ENCODE measurements at places on chromosomes 7 and 10.
A peak's percentile ranks its signal among the peaks of the same experiment; 100 is the strongest.

DNA sequence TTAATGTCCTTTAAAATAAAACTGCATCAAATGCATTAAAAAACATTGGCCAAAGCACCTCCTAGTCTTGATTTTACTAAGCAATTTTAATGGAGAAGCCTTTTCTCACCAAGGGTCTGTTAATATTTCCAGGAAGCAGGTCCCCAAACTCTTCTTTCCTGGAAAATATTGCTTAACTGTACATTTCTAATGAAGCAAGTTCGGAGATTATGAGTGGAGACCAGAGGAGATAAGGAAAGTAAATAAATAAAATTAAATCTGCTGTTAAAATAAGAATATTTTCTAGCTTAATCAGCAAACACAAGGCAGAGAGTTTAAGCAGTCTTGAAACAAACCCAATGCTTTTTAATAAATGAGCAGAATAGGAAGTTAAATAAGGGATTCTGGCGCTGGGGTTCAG lies 322.4 kb downstream of the PTEN start:
- DNase-seq = no peak

DNA sequence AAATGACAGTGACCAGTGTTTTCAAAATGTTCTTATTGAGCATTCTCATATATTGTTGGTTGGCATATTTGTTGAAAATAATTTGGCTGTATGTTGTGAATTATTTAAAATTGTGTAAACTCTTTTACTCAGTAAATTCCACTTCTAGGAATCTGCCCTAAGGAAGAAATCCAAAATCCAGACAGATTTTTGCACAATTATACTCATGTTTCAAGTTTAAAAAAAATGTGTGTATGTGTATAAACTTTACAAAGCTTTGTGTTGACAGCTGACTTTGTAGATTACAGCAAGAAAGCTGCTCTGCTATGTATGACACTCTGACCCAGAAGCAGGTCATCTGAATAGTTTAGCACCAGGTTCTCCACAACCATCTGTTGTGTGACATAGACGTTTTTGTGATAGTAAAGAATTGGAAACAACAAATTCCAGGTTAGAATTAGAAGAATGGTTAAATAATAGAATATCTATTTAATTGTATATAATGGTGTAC lies 21.6 kb downstream of the KIFBP start:
- DNase-seq = no peak

- DNase-seq = no peak
These were observed 212.6 kb downstream of the PTPRN2 start for GRCh38 chr7:158375034-158375433.

- no peak for DNase-seq
These were observed 100.6 kb downstream of the DYNC2I1 start for GRCh38 chr7:158956805-158957509.

DNA sequence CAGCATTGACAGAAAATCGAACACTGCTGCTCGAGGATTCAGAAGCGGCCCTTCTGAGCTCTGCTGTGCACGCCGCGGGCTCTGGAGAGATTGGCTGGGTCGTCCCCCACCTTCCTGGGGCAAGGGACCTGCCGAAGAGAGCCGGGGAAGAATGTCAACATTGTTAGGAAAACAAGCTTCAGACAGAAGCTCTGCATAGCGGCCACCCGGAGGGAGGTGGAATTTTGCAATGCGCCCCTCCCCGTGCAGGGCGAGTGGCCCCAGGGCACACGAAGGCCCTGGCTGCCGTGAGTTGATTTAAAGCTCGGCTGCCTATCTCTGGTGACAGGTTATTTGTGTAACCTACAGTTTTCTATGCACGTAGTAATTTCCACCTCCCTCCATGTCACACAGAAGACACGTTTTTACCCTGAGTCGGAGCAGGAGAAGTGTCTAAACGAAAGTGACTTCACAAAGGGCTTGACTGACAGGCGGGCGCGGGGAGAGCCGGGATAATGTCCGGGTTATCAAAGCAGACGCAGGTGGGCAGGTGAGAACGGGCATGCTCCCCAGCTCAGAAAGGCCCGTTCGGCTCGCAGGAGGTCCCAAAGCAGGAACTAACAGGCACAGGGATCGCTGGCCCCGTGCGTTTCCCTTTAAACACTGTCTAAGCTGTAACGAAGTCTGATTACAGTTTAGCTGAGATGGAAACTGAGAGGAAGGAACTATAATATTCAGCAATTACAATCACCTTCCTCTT lies 84.6 kb downstream of the PDGFA start:
- no peak for DNase-seq

DNA sequence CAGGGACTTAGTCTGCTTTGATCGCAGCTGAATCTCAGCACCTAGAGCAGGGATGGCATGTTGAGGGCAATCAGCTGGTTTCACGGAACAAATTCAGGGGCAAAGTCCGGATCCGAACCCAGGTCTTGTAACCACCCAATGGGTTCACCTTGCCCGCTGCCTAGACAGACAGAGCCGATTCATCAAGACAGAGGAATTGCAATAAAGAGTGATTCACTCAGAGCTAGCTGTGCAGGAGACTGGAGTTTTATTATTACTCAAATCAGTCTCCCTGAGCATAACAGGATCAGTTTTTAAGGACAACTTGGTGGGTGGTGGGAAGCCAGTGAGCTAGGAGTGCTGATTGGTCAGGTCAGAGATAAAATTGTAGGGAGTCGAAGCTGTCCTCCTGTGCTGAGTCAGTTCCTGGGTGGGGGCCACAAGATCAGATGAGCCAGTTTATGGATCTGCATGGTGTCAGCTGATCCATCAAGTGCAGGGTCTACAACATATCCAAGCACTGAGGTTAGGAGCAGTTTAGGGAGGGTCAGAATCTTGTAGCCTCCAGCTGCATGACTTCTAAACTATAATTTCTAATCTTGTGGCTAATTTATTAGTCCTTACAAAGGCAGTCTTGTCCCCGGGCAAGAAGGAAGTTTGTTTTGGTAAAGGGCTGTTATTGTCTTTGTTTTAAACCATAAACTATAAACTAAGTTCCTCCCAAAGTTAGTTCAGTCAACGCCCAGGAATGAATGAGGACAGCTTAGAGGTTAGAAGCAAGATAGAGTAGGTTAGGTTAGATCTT lies 43.5 kb upstream of the CHST3 start:
- DNase-seq = no peak

DNA sequence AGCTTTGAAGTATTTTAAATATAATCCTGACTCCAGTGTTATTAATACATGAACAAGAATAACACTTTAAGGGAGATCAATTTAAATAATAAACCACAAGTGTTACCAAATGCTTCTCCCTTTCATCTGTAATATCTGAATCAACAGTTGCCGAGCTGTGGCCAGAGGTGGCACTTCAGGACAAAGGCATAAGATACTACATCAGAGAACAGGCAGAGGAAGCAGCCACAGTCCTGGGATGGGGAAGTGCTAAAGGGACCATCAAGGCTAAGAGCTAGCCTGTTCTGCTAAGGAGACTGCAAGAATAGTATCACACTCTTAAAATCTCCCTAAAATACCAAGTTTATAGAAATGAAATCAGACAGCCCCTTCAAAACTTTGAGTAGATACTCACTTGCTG lies 378.2 kb upstream of the PRKCQ start:
- no peak for DNase-seq

DNA sequence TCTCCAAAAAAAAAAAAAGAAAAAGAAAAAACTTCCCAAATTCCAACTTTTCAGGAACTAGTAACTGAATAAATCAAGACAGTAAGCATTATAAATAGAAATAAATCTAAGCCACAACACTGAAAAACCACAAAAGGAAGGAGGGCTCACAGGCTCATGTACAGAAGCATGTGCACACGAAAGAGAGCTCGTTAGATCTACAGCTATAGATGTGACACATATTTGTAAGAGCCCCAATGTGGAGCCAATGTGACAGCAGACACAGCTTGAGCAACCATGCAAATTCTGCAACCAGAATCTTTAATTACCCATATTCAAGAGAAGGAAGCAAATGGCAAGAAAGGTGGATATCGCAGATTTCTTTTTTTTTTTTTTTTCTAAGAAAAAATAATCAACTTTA lies 94.7 kb downstream of the SORBS1 start:
- DNase-seq = no peak

DNA sequence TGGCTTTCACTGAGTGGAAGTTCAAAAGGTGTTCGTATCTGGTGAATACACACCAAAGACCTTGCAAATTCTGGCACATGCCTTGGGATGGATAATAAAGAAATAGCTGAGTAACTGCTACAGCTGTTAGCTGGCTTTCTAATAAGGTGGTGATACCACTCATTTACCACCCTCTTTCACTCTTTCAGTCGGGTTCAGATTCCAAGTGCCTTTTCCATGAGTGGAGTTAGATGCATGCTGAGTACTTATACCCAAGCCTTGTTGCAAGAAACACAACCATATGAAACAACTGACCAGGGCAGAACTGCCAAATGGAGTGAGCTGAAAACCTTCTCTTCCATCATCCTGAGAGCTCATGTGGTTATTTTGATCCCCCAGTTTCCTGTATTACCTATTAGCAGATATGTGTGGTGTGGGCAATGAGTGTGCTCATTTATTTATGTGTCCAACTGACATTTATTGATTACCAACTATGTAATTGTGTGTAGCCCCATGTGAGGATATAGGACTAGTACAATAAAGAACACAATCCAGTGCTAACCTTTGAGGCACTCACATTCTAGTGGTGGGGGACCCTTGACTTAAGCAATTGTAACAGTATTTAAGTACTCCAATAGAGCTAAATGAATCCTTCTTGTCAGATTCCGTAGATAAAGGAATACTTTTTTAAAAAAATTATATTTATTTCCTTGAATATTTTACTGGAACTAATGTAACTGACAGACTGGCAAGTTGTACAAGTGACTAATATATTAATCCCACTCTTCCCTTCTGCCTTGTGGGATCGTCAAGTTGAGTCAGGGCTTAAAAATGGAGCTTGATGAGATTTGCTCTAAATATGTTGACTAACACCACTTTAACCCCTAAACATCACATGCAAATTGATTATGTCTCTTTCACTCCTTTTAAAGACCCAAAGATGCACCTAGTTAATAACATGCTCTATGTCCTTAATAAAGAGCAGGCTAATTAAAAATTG lies 124.7 kb downstream of the ARID5B start:
- DNase-seq = no peak

DNA sequence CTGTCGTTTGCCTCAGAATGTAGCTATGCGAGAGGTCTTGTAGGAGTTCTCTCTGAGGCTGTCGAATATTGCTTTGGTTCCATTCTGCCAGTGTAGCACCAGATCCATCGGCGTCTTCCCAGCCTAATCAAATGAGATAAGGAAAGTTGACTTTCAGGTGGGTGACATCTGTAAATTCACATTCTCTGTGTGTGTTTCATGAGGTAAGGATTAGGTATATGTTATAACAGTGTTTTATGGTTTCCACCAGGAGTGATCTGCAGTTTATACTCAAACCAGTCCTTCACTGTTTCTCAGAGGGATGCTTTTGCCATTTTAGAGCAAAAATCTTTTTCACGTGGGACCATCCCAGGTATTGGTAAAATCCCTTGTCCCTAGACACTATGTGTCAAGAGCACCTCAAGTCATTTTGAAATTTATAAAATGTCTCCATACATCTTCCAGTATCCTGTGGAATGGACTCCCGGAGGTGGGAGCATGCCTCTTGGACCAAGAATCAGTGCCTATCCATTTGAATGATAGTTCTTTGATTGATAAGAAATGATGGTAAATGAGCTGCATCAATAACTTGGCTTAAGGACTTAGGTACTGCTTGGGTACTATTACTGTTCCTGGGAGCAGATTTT lies 7.9 kb downstream of the ANKRD1 start:
- DNase-seq = no peak

DNA sequence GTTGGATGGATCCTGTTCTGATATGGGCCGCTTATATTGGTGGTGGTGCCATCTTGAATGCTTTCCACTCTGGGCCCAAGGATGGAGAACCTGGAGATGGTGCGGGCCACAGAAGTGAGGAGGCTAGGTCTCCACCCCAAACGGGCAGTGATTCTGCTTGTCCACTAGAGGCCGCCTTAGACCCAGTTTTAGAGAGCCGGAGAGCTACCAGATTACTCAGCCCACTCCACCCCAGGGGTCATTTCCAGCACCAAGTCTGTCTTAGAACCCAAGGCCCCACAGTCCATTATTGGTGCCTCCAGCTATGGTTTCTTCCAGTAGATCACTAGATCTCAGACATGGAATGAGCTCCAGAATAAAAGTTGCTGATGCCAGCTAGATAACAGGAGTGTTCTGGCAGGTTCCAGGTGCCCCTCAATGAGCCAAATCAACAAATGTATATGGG lies 11.8 kb upstream of the CAMK2G start:
- DNase-seq = peak; percentile 78

DNA sequence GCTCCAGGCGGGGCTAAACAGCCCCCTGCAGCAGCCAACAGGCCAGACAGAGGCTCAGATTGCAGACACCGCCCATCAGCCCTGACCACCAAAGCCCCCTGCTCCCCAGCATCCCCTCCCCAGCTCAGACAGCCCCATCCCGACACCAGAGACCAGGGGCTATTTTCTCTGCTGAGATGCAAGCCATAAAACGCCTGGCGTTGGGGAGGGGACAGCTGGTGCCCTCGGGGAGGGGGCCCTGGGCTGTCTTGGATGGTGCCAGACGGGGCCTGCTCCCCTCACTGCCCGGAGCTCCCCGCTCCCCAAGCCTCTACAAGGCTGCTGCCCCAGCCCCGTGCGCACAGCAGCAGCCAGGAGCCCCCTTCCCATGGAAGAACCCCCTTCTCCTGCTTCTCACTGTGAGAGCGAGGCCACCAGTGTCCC lies 31.8 kb downstream of the GET4 start:
- no peak for DNase-seq

DNA sequence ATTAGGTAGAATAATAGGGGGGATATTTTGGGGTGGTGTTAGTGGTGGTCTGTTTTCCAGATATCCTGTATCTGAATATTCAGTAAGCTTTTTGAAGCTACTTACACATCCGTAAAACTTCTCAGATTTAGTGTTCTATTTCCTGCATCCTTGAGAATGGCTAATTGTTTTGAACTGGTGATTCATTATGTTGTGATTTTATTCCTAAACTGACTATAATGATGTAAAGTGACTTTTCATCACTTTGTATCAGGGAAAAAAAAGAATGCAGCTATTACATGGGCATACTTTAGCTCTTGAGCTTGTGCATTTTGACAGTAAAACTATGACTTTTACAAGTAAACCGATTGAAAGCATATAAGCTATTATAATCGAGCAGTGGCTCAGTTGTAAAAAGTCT lies 18.2 kb downstream of the WAC start:
- DNase-seq = no peak

DNA sequence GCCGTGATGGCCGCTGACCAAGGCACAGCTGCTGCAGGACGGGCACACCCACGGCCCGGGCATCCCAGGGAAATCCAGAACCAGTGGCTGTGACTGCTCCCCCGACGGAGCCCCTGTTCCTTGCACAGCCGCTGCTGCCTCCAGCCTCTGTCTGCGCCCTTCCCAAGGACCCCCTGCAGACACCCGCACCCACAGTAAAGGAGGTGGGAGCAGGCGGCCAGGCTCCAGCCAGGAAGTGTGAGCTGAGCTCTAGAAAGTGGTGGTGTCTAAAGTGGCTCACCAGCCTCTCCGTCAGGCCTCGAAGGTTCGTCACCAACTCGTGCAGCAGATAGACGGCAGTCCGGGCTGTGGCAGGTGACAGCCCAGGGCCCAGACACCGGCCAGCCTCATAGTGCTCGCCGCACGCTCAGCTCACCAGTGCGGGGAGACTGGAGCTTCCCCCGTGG lies 306.7 kb downstream of the DNAJB6 start:
- no peak for DNase-seq

- DNase-seq = peak; percentile 86
These were observed 83.8 kb upstream of the GPR26 start for GRCh38 chr10:123582084-123582989.

- DNase-seq = no peak
These were observed 108.3 kb downstream of the SUGCT start for GRCh38 chr7:40243076-40243475.

Data from psoas muscle (tissue), 8 donors.